EL (cell line): ENCODE measurements at places on chromosomes 3 and 15.

DNA sequence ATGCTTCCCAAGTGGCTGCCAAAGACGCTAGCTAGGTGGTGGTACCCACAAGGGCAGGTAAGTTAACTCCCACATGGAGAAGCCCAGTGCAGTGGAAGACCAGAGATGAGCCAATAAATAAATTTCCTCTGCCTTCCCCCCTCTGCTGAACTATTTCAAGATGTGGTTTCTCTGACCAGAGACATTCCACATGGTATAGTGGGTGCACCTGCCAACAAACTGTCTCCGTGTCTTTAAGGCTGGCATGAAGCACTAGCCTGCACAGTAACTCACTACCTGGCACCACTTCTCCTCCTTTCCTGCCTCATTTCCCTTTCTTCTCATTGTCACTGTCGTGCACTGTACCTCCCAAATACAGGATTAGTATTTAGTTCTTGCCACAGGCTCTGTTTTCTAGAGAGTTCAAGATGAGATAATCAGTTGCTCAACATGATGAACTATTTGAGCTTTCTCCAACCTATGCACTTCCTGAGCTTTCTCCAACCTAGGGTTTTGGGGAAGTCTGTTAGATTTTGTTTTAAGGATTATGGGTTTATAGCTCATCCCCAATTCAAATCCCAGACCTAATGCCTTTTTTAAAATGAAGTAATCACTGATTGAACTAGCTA, 8.4 kb upstream of the CRTAP start:
- no peak for DNase-seq

DNA sequence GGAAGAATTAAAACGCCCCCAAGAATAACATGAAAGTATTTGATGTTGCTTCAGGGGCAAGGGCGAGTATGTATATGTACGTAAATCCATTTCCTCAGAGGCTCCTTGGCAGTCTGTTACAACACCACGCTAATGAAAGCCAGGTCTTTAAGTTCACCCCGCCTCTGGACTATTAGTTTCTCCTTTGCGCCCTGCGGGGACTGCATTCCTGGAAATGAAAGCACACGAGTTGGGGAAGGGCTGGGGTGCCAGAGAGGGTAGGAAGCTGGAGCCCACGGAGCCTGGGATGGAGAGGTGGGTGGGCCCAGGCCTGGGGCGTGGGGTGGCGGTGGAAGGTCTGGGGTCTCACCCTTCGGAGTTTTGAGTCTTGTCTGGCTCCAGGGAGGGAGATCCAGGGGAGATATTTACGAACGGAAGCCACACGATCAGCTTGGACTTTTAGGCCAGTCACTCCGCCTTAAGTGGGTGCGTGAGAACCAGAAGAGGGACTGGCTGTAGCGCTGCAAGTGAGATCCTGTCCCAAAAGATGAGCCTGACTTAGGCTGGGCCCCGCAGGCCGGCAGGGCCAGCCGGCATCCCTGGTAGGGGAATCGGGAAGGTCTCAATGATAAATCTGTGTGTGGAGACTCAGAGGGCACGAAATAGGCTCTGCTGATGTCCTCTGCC, 1.6 kb upstream of the PLCL2 start:
- DNase-seq: peak; percentile 70

GRCh38 chr3:100548053-100548452, 55.6 kb downstream of the TMEM45A start:
- DNase-seq: no peak

DNA sequence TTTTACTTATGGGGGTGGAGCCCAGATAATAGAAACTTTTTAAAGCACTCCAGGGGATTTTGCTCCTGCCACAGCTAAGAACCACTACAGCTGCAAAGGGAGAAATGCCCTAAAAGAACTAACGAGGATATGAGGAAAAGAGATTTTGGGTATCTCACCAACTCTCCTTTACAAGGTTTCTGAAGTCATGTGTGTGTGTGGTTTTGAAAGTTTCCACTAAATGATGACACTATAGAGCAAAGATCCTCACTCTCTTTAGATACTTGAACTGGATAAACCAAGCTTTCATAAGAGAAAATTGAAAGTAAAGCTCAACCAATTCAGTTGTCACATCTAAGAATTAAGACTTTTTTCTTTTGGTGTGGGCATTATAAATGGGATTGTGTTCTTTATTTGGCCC, 455.3 kb upstream of the ALCAM start:
- no peak for DNase-seq

DNA sequence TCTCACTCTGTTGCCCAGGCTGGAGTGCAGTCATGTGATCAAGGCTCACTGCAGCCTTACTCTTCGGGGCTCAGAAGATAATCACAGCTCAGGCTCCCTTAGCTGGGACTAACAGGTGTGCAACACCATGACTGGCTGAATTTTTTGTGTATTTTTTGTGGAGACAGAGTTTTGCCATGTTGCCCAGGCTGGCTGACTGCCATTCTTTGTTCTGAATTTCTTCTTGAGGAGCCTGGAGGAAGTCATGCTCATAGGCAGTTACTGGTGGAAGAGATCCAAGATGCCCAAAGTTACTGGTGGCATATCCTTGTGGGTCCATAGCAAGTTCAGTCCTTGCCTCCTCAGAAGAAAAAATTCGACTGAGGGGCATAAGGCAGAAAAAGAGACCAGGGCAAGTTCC, 16.6 kb upstream of the UBP1 start:
- DNase-seq: no peak

GRCh38 chr3:188217726-188218125, 63.8 kb downstream of the LPP start:
- no peak for DNase-seq

DNA sequence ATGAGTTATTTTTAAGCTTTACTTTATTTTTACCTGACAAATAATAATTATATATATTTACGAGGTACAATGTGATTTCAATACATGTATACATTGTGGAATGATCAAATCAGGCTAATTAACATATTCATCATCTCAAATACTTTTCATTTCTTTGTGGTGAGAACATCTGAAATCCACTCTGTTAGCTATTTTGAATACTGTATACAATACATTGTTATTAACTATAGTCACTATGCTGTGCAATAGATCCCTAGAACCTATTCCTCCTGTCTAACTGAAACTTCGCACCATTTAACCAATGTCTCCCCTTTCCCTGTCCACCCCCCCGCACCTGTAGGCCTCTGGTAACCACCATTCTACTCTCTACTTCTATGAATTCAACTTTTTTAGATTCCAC, 7.9 kb upstream of the SPPL2A start:
- DNase-seq: peak; percentile 45

DNA sequence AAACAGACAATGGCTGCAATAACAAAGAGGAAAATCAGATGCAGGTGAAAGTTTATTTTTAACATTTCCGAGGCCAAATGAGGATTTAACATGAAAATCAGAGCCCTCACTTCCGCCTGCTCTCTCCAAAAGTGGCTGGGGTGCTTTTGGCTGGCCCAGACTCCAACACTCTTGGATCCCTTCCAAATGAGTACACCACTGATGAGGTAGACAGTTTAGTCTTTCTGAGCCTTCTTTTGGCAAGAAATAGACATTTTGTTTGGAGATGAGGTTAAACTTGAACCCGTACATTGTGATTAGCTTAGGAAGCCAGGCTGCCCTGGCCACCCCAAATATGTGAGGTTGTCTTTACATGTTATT, 51.0 kb upstream of the TRA2B start:
- DNase-seq: no peak

- no peak for DNase-seq
These were observed 57.9 kb upstream of the ABHD2 start for GRCh38 chr15:89030311-89030710.

DNA sequence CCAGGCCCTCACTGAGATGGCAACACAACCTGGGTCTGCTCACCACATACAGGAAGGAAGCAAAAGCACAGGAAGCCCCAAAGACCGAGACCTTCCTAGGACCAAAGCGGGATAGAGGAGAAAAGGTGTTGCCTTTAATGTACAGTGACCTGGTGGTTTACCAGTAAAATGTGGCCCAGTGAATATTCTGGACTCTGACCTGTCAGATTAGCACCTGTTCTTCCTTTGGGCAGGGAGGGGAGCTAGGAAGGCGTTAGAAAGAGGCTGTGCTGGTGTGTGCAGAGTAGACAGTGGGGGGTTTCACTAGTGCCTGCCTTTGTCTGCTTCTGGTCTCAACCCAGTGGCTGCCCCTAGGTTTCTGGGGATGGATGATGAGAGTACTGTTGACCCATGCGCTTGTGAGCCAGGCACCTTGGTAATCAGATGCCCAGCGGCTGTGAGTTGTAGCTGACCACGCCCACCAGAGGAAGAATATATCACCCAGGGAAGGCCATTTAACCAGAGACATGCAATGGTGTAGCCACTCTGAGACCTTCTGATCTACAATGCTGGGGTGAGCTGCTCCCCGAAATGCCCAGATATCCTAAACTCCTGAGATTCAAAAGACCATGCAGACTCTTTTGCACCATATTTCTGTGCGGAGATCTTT, 90.1 kb upstream of the NEO1 start:
- no peak for DNase-seq

DNA sequence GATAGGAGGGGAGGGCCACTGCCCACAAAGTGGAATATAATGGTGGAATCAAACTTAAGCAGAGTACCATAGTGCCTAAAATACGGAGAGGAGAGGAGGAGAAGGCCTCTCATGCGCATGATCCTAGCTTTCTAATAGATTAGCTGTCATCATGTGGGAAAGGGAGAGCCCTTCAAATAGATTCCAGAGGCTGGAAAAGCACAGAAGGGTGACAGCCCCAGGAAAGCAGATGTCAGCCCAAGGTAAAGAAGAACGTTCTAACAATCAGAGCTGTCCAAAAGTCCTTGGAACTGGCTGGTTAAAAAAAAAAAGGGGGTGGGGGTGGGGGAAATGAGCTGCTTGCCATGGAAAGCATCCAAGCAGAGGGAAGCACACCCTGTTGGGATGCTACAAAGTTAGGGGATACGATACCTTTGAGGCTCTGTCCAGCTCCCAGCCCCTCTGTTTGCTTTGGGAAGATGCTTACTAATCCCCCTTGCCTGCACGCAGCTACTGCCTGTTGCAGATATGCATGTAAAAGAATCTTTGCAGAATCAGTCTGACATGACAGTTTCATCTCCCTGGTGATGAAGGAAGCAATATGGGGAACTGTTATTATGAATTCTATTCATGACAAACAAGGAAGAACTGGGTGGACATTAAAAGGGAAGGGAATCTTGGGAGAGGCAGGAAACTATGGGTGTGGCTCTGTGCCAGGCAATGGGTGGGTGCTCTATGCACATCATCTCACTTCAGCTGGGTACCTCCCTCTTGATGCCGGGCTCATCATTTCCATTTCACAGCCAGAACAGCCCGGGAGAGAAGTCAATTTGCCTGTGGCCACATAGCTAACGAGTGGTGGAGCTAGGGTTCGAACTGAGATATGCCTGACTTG, 10.1 kb upstream of the LMCD1 start:
- no peak for DNase-seq

DNA sequence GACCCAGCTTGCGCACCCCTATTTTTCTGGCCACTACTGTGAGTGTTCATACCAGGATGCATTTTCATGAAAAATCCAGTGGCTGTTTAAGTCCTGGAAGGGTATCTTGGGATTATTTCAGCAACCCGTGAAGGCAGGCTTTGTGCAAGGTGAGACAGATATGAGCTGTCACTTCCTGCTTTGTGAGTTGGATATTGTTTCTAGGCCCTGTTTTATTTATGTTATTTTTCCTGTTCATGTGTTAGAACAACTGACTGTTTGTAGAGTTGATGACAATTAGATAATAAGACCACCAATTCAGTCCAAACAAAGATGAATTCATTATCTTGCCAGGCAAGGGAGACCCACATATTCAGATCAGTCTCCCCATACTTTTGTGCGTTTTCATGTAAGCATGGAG, 42.5 kb downstream of the ZBTB38 start:
- peak; percentile 34 for DNase-seq

GRCh38 chr3:150371741-150372254, 36.3 kb upstream of the TSC22D2 start:
- peak; percentile 100 for DNase-seq

GRCh38 chr15:82548700-82549099, 8.4 kb upstream of the RPS17 start:
- no peak for DNase-seq

DNA sequence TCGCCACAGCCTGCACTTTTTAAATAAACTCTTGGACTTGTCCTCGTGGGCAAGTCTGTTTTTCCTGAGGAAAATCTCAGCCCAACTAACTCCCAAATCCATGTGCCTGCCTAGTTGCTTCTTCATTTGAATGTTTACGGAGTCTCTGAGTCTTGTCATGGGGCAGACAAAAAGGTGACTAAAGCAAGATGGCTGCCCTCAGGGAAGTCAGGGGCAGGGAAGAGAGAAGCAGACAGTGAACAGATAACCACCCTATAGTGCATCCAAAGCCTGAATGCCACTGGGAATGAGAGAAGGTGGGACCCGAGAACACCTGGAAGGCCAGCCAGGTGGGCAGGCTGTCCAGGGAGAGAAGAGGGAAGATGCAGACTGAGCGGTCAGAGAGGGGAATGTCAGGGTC, 21.4 kb downstream of the CCDC12 start:
- no peak for DNase-seq

GRCh38 chr15:42919799-42920518, 619 bp downstream of the TTBK2 start:
- peak; percentile 52 for DNase-seq

DNA sequence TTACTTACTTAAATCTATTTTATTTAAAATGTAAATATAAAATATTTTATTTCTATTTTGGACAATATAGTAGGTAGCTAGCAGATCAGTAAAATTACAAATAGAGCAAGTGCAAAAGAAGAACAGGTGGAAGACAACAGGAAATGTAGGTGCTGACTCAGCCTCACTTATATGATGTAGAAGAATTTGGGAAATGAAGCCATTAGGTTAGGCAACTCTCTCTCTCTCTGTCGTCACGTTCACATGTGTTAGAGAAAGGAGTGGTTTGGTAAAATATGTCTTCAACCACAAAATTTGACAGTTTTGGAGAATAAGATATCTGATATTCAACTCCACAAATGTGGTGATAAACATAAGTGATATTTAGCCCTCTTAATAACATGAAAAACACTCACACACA, 532.5 kb upstream of the KCNMB2 start:
- peak; percentile 7 for DNase-seq

DNA sequence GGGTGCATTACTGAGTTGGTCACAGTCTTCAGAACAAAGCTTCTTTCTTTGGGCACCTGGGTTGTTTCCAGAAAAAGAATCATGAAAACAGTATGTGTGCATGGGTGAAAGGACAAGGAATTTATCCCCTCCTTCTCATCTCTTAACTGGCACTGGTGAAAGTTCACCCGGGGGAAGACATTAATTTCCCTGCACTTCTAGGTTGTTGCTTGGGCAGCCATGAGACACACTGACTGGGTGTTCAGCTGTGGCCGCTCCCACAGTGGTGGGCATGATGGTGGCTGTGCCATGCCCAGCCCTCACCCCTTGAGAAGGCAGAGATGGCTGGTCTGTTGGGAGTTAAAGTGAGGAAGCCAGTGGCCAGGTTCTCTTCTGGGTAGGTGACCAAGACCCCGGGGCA, 16.6 kb upstream of the KY start:
- DNase-seq: no peak
